ENCODE measurements at places on chromosomes 3 and 15.

DNA sequence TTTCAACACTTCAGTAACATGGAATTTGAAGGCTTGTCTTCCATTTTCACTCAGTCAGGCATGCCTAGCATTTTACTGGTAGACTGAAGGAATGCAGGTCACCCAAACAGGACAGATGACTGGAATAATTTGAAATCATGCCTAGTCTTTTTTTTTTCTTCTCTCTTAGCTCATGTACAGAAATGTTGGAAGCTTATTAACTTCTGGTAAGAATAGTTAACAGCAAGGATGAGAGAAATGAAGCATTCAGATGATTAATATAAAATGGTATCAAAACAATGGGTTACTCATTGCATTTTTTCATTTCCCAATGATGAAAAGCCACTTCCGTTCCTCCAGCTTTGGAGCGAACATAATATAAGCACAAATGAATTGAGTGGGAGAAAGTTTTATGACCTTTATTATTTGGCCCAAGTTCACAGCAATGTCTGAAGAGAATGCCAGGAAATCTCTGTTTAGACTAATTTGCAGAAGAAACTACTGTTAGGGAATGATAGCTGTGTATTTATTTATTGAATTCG lies 431.6 kb upstream of the RASGRP1 start:
- no peak for DNase-seq

GRCh38 chr3:196788528-196788927 lies 48.9 kb downstream of the PAK2 start:
- DNase-seq: no peak

DNA sequence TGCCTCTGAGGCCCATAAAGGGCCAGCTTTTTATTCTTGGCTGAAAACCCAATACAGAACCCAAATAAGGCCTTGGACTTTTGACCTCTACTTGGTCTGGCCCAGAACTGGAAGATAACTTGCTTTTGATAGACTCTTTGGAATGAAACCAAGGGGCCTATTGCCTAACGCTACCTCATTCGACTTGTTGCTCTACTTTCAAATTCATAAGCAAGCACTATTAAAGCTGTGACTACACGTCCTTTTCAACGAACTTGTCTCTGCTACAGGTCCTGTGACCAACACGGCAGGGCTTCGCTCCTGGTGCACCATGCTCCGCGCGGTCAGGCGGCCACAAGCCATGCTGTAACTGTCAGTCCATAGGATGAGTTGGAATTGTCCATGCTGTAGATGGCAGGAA lies 385.4 kb downstream of the MFSD1 start:
- DNase-seq: no peak

DNA sequence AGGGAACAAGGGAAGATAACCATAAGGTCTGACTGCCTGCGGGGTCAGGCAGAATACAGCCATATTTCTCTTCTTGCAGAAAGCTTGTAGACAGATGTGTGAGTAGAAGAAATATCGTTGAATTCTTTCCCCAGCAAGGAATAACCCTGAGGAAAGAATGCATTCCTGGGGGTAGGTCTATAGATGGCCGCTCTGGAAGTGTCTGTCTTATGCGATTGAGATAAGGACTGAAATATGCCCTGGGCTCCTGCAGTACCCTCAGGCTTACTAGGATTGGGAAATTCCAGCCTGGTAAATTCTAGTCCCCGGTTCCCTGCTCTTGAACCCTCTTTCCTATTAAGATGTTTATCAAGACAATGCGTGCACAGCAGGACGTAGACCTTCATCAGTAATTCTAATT lies 15.8 kb upstream of the SST start:
- no peak for DNase-seq

DNA sequence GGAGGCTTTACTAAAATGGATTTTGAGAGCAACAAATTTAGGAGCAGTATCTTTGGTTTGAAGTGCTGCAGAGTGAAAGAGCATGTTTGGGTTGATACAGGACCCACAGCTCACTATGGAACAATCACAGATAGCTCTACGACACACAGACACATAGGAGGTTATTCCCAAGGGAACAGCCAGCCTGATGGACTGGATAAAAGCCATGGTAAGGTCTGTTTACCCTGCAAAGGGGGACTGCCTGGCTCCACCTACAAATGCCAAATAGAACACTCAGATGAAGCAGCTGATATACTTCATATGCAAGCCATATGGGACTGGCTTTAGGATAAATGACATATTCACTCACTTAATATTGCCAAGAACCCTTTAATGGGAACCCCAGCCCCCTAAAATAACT lies 75.4 kb downstream of the CDC25A start:
- no peak for DNase-seq

- no peak for DNase-seq
Observed at GRCh38 chr15:92910451-92910850, 10.3 kb downstream of the CHD2 start.

GRCh38 chr3:67384016-67384415 lies 270.4 kb downstream of the SUCLG2 start:
- DNase-seq: no peak

DNA sequence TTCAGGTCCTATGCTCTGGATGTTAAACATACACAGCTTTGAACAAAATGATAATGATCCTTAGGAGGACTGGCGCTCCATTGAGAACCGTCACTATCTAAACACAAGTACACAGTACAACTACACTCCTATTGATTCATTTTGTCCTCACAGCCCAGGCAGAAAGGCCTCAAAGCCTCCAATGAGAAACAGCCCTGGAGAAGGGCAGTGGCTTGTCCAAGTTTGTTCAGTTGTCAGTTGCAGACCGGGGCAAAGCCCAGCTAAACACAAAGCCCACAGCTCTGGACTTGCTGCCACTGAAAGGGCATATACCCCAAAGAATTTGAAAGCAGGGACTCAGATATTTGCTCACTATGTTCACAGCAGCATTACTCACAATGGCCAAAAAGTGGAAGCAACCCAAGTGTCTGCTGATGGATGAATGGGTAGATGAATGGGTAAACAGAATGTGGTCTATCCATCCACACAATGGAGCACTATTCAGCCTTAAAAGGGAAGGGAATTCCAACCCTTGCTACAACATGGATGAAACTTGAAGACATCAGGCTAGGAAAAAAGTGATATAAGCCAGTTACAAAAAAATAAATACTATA lies 34.7 kb downstream of the NUP210 start:
- DNase-seq: no peak

- DNase-seq: no peak
Observed at GRCh38 chr15:35444557-35445204, 101.3 kb downstream of the DPH6 start.

DNA sequence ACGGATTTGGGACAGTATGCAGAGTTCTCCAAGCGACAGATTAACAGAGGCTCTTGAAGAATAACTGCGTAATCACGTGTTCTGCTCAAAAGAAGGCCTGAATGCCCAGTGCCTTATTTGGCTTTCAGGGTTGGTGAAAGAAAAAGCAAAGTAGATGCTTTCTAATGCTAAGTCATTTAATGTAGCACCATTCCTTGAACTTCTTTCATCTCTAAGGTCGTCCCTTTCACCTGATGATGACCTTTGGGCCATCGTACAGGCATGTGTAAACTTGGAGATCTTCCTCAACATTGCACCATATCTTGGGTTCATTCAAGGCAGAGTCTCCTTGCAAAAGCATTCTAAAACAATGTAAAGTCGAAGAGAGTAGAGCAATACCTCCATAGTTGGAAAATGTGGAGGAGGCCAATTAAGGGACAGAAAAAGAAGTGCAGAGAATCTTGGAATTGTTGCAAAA lies 48.9 kb downstream of the TMEM44 start:
- no peak for DNase-seq

DNA sequence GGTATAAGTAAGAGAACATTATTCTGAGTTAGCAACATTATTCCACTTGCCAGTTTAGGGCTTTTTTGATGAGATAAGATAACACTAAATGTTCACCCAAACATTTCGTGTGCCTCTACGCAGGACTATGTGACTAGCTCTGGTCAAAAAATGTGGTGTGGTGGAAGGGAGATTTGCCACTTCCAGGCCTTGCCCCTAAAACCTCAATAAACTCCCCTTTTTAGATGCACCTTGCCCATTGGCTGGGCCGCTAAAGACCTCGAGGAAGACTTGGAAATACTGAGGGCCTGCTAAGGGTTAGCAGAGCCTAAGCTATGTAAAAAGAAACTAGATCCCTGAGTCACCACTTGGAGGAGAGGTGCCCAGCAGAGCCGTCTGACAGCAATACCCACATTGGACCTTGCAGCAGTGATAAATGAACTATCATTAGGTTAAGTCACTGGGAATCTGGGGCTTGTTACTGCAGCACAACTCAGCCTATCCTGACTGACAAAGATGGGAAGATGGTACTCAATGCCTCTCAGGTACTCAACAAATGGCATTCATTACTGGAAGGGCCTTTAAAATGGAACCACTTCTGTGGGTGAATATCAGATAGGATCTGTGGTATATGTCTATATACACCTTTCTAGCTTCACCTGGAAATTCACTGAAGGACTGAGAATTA lies 331.5 kb upstream of the TLE3 start:
- DNase-seq: no peak

GRCh38 chr3:184609476-184610244 lies 48.1 kb downstream of the EPHB3 start:
- DNase-seq: no peak

DNA sequence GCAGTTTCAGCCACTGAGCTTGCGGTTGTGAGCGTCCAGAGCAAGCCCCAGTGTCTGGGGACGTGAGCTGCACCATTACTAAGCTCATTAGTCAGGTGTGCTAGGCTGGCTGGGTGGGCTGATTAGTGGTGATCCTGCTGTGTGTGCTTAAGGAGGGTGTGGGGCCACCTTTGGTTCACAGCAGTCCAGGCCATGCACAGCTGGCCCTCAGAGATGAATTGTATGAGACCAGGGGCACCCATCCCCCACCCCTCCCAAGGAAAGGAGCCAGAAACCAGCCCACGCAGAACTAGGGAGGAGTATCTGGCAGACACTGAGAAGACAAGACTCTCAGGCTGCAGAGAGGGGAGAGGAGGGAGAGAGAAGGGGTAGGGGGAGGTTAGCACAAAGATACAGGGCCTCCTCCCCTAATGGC lies 3.8 kb downstream of the TYRO3 start:
- DNase-seq: no peak

DNA sequence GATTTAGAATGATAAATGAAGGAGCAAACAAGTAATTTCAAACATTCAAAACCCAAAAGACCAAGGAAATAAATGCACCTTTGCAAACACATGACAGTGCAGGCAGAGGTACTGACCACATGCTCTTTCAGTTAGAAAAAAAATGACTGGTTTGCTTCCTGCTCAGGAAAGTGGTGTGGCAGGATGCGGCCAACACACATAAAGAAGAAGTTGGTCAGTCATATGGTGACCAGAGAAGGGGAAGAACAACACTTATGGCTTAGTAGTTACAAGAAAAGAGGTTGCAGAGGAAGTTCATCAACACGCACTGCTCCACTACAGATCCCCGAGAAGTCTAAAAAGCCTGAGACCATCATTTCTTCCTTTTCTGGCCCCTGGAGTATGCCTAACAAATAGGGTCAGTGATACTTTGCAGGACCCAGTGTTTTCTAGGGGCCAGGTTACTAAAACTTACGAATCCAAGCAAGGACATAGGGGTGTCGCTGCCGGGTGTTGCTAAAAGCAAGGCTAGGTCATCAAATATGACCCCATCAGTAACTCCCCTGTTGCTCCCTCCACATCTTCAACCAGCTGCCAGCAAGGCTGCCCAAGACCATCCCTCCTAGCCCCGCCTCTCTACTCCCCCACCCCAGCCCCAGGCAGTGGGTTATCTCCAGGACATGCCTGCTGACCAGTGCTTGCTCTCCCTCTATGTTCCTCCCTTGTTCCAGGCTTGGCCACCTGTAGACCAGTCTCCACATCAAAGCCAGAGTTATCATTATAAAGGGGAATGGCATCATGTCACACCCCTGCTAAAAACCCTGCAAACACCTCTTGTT lies 11.2 kb downstream of the ATP8B4 start:
- DNase-seq: no peak

- DNase-seq: no peak
Observed at GRCh38 chr15:48059791-48060190, 61.0 kb upstream of the SLC24A5 start.

DNA sequence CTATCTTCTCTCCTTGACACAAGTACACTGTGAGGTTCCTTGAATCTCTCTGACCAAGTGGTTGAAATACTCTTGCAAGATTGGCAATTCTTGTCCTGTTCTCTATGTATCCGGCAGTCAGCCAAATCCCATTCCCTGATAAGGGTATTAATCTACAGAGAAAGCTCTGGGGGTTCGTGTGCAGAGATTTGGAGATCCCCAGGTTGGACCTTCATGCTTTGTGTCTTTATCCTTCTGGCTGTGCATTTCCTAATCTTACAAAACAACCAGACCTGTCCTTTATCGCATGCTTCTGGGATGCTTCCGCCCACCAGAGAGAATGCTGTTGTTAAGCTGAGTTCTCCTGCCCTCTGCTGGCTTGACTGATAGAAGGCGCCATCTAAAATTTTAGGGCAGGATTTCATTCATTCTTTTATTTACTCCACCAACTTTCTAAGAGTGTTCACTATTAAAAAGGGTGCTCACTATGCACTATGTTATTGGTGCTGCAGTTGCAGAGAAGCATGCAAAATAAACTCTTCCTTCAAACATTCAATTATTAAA lies 8.6 kb upstream of the SST start:
- DNase-seq: no peak

- no peak for DNase-seq
Observed at GRCh38 chr3:193704431-193704830, 111.4 kb downstream of the OPA1 start.

DNA sequence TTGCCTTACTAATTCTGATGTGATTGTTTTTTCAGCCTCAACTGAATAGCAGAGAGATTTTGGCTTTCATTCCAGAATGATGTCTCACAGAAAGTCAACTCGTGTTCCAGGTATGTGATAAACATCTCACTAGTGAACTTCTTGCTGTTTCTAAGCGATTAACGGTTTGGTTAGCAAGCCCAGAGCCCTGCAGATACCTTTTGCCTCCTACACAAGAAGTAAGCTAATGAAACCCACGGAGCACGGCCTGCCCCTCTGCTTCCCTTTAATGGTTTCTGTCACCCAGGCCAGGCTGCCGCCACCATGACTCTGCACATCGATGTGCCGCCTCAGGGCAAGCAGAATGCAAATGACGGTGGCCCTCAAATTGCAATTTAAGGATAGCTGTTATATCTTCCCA lies 155.9 kb upstream of the ICE2 start:
- DNase-seq: no peak

DNA sequence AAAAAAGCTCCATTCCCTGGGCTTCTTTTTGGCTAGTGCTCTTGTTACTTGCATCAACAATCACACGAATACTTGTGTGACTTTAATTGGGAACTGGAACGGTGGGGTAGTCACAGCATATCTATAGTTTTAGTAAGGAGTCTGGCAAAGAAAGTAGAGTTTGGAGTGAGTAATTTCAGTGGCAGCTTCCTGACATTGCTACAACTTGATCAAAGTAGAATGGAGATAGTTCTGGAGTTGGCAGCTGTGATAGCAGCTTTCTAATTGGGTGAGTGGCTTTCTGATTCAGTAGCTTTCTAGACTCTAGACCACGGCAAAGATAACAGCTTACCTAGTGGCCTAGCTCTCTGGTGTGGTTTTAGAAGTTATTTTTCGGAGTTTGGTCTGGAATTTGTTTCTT lies 475.0 kb downstream of the TUSC7 start:
- DNase-seq: no peak

DNA sequence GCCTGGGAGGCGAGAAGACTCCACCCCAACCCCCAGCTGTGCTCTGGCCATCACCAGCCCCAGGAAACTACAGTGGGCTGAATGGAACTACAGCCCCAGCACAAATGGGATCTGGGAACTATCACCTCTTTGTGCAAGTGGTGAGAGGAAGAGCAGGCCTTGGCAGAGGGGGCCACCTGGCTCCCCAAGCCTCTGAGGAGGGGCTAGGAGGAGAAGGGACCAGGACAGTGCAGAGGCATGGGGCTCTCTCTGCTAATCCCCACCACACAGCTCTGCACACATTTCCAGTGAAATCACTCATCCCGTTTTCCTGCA lies 31.6 kb downstream of the KY start:
- DNase-seq: no peak

All from stimulated activated CD8-positive, alpha-beta memory T cell treated with anti-CD3 and anti-CD28 coated beads, Interleukin-2, amount 100 ng/mL, for 1 hour (primary cell).